Activated T-helper 9 cell treated with anti-CD3 and anti-CD28 coated beads, Interleukin-2, amount 50 U/mL, for 16 hours (primary cell): ENCODE measurements at places on chromosomes 16 and 17.

- DNase-seq: no peak
Measured at GRCh38 chr16:86212706-86213436, 297.5 kb upstream of the FOXF1 start.

- no peak for DNase-seq
Measured at GRCh38 chr16:11667221-11667823, 933 bp upstream of the SNN start.

DNA sequence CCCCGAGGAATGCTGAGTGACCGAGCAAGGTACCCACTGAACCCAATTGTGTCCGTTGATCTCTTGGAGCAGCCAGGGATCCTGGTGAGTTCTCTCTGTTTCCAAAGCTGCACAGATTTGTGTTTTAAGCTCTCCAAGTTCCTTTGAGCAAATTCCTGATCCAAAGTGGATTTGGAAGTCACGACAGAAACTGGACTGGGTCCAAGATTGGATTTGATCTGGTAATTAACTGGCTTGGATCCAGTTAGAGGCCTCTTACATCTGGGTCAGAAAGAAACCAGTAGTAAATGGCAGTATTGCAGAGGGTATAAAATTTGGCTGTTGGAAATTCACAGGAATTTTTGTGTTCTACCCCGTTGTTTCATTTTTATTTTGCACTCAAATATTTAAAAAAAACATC lies 119.5 kb downstream of the PMP22 start:
- no peak for DNase-seq

GRCh38 chr16:19757762-19758595 lies 39.9 kb downstream of the IQCK start:
- no peak for DNase-seq

GRCh38 chr16:81261049-81261648 lies 22.7 kb downstream of the BCO1 start:
- DNase-seq: no peak

GRCh38 chr17:7122381-7122780 lies 7.8 kb upstream of the ASGR2 start:
- no peak for DNase-seq
